H1 (cell line): ENCODE measurements at places on chromosomes 7 and 10. TPM values are rescaled to one million over a fixed set of nuclear protein-coding genes. Genes with fewer than 3 reads are reported as not detected.
A peak's percentile ranks its signal among the peaks of the same experiment; 100 is the strongest.

- no peak for DNase-seq
These were observed 83.6 kb downstream of the MPP7 start for GRCh38 chr10:28219251-28219650.

Gene C10orf105
- total RNA-seq = 0.48 and 0.73 TPM in 2 replicates

Gene SH2B2
- 17.5 and 18.7 TPM in 2 replicates for total RNA-seq

DNA sequence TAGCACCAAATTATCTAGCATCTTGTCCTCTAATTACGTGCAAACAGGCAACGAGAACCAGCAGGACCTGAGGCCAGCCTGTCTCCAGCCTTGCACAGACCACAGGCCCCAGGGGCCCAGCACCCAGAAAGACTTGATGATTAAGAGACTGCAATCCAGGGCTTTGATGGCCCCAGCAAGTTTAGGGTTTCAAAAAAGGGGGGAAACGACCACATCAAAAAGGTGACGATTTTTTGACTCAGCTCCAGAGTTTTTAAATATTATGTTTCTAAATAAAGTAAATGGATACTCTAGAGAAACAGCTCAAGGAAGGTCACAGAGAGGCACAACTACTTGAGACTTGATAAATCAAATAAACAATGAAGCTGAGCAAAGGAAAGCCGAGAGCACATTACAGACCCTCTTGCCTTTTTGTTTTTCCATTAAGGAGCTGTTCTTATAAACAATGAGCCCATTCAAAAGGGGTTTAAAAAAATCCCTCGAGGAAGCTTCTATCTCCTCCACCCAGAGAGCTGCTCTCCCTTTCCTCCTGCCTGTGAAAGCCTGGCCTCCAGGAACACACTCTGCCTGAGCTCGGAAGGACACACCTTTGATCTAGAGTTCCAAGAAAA lies 44.1 kb downstream of the GLI3 start:
- peak; percentile 23 for DNase-seq

Gene PTPRZ1
- 123 and 135 TPM in 2 replicates for total RNA-seq

DNA sequence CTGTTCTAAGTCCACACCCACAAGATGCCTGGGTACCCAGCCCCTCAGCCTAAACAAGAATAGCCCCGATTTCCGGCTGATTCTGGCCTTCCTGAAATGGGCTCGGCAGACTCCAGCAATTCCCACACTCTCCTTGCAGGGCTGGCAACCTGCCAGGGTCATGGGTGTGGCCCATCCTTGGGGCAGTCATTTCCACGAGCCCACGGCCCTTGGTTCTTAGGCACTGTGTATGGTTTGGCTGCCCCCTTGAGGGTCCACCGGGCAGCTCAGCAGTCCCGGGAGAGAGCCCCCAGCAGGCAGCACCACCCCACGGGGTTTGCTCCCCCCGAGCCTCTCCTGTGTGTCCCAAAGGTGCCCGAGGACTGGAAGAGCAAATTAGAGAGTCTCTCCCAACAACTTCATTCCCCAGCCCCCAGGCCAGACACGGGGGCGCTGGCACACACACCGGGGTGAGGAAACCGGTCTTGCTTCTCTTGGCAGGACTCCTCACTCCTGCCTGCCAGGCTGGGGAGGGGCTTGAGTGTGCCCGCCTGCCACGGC lies 142.2 kb downstream of the EMX2 start:
- peak; percentile 50 for DNase-seq

DNA sequence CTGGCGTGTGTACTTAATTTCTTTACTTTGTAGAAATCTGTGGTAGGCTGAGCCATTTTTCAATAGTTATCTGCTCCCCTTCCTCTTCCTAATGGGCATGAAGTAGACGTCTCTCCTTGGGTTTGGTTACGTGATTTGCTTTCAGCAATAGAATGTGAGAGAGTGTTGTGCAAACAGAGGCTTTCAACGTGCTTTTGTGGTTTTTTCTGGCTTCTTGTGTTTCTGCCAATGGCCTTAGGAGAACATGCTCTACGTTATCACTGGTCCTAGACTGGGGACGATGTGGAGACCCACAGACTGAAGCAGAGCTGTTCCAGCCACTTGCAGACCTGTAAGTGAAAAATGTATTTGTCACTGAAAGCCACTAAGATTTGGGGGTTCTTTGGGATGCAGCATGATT lies 107.2 kb upstream of the NPTX2 start:
- DNase-seq = no peak

Gene PPP1R9A
- 15.5 and 20.3 TPM in 2 replicates for total RNA-seq

Gene LIPF
- not detected in 2 replicates for total RNA-seq

Gene MRLN
- not detected in 2 replicates for total RNA-seq

- DNase-seq = no peak
These were observed 457.6 kb upstream of the COBL start for GRCh38 chr7:51774178-51774577.

Gene OPN4
- not detected in 2 replicates for total RNA-seq
